ENCODE measurements at places on chromosomes 1 and 21.

DNA sequence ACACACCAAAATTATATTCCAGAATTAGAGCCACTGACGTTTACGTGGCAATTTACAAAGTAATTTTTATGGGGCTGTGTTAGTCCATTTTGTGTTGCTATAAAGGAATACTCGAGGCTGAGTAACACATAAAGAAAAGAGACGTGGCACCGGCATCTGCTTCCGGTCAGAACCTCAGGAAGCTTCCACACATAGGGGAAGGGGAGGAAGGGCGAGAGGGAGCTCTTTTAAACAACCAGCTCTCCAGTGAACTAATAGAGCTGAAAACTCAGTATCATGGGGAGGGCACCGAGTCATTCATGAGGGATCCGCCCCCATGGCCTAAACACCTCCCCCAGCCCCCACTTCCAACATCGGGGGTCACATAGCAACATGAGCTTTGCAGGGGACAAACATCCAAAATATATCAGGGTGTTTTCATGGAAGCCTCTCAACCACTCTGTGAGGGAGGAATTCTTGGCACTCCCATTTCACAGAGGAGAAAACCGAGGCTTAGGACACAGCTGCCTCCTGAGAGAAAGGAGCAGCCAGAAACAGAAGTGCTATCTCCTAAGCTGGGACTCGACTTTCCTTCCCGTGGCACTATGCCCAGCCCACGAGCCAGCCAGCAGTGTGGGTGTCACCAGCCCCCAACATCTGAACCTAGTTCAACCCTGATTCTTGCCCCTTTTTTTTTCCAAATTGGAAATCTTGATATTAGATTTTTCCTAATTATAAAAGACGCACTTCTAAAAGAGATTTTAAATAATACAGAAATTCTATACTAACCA is 29.2 kb downstream of the MIS18A start:
- DNase-seq: no peak

DNA sequence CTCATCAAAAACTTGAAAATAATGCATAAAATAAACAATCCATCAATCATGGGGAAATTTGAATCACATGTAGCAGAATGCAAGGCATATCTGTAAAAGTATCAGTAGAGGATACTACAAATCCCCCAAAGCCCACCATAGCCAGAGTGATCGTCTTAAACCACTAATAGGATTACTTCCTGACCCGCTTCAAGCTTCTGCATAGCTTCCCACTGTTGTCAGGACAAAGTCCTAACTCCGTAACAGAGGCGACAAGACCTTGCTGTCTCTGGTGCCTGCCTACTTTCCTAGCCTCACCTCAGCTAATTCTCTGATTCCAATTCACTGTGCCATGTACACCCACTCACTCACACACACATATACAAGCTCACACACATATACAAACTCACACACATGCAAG is 161.2 kb upstream of the NFIA start:
- DNase-seq: no peak

DNA sequence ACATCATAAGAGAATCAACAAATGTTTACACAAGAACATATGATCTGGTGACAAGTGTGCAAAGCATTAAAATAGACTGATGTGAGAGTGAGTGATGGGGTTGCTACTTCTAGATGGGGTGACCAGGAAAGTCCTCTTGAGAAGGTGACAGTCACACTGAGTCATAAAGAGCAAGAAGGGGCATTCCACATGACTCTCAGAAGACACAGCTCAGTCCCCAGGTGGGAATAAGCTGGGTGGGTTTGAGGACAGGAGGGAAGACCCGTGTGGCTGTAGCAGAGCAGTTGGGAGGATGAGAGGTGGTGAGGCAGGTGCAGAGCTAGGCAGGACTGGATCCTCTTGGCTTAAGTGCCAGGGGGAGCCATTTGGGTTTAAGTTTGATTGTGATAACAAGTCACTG is 53.1 kb downstream of the TNR start:
- DNase-seq: no peak

- DNase-seq: no peak
These were observed 779.6 kb upstream of the ADGRL2 start for GRCh38 chr1:81021134-81021533.

DNA sequence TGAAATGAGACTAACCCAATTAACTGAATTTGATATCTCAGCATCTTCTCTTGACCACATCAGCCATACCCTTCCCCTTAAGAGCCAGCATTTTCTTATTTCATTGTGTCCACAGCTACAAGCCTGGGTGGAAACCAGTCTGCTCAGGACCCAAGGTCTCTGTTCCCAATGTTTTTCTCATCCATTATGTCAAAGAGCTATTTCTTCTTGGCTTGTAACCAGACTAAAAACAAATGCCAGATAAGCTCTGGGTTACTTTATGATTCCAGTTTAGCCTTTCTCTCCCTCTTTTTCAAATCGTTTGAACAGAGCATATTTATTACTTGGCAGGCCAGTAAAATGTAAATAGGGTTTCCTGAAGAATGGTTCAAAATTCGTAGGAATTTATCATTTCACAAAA is 109.3 kb upstream of the SPATA6 start:
- DNase-seq: no peak

GRCh38 chr1:102120910-102121309 is 124.2 kb upstream of the OLFM3 start:
- no peak for DNase-seq

Measured in GM12892 (cell line).